Muscle of arm (tissue), 14 donors: ENCODE measurements at places on chromosomes 2 and 18.

DNA sequence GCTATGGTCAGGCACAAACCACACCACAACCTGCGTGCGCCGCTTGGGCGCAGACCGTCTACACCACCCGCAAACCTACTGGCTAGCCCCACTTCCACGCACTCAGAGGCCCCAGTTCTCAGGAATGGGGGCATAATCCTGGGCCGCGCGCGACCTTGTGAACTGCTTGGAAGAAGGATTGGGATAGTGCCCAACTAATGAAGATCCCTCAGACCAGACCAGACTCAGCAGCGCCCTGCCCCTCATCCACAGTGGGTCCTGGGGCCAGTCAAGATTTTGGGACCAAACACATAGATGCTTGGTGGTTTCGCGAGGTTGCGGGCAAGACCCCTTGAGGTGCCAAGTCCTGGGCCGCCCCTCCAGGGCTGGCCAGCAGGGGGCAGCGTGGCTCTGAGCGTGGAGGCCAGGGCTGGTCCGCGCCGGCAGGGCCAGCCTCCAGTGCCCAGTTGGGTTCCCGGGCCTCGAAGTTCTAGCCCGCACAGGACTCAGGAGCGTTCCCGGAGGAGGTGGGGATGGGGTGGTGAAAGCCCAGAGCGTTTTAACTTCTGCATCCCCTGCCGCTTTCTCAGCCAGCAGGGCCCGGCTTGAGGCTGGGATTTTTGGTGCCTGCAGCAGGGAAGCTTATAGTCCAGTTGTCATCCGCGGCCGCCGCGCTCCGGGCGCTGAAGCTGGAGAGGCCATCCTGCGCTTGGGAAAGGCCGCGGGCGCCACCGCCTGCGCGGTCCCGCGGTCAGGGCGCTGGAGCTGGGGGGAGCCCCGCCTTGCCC, 8.3 kb downstream of the OSR1 start:
- no peak for DNase-seq

GRCh38 chr2:53568469-53568868, 199.1 kb upstream of the CHAC2 start:
- DNase-seq: no peak

GRCh38 chr2:1609485-1610095, 134.7 kb downstream of the PXDN start:
- no peak for DNase-seq

DNA sequence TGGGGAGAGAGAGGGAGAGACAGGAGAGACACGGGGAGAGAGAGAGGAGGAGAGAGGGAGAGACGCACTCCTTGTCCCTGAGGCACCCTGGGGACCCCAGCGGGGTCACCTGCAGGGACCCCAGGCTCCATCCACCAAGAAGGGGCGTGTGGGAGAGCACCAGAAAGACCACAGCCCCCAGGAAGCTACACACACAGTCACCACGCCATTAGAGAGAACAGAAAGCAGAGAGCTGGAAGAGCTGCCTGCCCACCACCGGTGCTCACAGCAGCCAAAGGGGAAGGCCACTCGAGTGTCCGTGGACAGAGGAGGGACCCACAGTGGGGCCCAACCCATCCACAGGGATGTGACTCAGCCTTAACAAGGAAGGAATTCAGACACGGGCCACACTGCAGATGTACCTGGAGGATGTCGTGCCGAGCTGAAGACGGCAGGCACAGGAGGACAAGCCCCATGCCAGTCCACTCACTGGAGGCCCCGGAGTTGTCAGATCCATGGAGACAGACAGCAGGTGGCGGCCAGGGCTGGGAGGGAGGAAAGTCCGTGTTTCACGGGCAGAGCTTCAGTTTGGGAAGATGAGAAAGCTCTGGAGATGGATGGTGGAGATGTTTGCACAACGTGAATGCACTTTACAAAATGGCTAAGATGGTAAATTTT, 11.5 kb upstream of the NFATC1 start:
- no peak for DNase-seq

DNA sequence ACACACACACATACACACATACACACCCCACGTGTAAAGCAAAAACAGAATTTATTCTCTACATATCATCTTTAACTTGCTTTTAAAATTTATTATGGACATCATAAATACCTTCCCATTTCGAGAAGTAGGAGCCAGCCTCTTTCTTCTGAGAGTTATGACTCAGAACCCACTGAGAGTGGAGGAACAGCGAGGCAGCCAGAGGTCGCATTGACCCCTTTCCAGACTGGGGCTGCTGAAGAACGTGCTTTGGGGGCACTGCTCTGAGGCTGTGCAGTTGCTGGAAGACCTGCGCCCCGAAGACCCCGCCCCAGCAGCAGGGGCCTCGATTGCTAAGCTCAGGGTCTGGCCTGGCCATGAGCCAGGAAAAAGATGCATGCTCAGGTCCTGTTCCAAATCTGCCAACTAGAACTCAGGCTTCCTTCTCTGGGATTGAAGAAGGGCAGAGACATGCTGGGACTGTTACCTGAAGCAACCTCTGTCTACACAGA, 133.8 kb upstream of the TWIST2 start:
- DNase-seq: no peak
